ENCODE measurements at places on chromosomes 5 and 9.

GRCh38 chr5:100188778-100189177, 346.4 kb upstream of the FAM174A start:
- DNase-seq, result no peak

DNA sequence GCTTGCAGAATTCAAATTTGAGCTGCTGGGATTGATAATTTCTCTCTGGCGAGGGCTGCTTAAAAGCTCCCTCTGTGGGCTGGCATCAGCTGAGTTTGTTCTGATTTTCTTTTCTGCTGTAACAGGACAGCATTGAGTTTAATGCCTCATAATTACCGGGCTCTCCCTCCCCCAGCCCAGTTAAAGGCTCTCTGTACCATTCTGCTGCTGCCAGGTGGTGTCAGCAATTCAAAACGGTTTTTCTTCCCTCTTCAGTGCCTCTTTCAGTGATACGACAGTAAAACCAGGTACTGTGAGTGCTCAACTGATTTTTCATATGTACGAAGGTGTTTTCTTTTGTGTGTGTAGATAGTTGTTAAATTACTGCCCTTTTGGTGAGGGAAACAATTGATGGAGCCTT, 509.3 kb upstream of the CTNND2 start:
- no peak for DNase-seq

DNA sequence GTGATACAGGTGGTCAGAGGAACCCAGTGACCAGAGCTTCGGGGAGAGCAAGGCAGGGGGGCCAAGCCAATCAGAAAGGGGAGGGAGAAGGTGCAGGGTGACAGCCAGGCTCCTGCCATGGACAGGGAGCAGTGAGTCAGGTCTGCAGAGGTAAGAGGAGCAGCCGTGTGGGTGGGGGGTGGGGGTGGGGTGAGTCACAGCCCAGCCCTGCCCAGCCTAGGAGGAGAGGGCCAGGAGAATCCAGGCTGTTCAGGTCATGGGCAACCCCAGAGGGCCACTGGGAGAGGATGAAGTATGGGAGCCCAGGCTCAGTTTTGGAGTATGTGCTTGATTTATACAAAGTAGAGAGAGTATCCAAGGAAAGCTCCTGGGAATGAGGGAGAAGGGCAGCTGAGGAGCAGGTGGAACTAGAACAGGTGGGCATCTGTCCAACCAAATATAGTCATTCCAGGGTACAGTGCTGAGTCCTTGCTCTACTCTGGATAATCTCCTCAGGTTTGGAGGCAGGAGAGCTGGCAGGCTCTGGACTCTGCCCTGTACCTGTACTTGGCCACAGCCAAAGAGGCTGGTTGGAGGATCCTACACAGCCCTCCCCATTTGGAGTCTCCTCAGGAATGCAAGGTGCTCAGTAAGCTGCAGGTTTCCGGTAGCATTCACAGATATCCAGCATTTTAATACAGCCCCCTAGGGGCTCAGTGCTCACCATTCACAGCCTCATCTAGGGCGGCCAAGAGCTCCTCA, 1.6 kb downstream of the HBEGF start:
- no peak for DNase-seq

- no peak for DNase-seq
Measured at GRCh38 chr9:18580151-18580550, 106.2 kb downstream of the ADAMTSL1 start.

DNA sequence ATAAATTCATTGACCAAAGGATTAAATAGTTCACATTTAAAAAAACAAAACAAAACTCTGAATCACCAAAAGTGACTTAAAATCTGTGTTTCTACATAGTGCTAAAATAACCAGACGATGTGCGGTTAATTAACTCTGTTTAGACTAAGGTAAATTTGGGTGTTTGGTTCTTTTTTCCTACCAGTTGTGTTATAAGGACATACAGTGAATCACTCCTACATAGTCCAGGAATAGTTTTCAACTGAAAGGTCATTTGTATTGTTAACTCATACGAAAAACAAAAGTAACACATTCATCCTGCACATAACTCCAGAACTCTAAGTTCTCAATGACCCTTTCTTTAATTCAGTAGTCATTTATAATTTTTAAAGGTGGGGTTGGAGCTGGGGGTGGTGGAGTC, 203.7 kb downstream of the GLIS3 start:
- DNase-seq, result no peak

DNA sequence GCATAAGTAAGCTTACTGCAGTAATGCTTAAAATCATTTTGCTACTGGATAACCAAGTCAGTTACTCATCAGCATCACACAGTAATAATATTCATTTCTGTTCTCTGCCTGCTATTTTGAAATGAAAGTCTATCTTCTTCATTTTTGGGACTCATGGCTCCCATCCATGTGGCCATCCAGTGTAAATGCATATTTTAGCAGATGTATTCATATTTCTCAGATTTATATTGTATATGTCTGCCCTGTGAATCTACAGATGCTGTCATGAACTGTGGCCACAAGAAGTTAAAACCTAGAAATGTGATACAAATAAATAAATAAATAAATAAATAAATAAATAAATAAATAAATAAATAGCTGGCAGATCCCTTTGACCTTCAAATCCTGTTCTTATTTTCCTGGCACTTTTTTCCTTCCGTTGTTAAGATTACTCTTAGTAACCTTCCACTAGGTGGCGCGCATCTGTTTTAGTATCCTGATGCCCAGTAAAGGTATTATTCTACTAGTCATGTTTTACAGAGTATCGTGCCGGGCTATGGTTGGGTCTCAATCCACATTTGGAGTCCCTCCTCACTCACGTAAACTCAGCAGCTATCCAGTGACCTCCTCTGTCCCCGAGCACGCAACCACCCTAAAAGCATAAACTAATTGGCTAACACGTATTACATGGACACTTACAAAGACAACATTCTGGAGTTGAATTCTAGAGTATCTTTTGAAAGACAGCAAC, 79.2 kb upstream of the IL7R start:
- peak; percentile 62 for DNase-seq

GRCh38 chr5:14630671-14631070, 33.8 kb upstream of the OTULIN start:
- DNase-seq, result no peak

DNA sequence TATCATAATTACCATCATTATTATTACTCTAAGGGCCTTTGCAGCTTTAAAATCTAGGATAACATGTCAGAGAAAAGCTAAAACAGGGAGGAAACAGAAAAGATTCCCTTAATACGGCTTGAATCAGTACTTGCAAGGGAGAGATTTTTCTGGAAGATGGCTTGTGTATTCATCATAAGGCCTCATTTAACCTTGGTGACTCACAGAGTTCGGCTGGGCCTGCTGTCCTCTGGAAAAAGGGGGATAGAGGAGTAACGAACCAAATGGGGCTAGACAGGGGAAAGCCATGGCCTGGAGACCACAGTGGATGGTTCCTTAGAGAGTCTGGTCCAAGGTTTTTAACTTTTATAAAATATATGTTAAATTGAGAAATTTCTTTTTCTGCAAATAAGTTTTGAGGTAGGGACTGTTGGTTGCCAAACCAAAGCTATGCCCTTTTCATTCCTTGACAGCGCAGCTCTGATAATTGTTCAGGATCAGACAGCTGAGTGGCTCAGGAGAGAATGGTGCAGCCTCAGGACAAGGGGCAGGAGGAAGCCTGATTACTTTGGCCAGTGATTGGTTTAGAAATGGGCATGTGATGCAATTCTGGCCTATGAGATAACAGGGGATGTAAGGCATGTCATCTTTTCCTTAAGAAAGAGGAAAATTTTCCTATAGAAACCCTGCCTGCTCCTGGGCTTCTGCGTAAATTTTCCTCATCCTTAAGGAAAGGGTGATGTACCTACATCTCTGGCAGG, 25.6 kb upstream of the GSN start:
- no peak for DNase-seq

- DNase-seq, result no peak
Measured at GRCh38 chr9:108400297-108400696, 455.5 kb downstream of the ACTL7B start.

DNA sequence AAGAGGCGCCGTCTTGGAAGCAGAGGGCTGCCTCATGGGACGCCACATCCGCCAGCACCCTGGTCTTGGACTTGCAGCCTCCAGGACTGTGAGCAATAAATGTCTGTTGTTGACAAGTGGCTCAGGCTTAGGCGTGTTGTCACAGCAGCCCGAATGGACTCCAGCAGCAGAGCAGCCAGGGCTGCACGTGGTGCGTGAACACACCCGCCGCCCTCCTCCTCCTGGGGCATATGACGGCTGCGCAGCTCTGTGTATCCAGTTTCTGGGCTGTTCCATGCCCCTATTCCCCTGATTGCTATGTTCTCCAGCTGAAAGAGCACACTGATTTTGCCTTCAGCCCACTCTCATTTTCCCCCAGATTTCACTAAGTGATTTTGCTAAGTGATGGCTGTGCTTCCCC, 36.0 kb upstream of the CLPTM1L start:
- no peak for DNase-seq

DNA sequence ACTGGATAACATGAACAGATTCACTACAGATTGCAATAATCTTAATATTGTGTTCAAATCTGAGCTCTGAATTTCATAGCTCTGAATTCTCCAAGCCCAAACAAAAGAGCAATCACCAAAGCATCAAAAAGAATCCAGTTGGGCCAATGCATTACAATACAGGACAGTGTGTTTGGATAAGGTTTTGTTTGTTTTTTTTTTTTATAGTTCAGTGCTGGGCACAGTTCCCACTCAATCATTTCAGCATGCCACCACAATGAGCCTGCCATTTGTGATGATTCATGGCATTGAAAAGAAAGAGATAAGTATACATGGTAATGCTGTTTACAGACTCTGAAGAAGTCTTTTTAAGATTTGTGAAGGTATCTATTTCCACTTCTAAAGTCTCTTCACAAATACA, 1.7 kb upstream of the HTR1A start:
- DNase-seq, result no peak

- no peak for DNase-seq
Measured at GRCh38 chr5:73948720-73949119, 322.7 kb downstream of the ARHGEF28 start.

- peak; percentile 100 for DNase-seq
Measured at GRCh38 chr9:127561491-127562278, 50.4 kb upstream of the STXBP1 start.

DNA sequence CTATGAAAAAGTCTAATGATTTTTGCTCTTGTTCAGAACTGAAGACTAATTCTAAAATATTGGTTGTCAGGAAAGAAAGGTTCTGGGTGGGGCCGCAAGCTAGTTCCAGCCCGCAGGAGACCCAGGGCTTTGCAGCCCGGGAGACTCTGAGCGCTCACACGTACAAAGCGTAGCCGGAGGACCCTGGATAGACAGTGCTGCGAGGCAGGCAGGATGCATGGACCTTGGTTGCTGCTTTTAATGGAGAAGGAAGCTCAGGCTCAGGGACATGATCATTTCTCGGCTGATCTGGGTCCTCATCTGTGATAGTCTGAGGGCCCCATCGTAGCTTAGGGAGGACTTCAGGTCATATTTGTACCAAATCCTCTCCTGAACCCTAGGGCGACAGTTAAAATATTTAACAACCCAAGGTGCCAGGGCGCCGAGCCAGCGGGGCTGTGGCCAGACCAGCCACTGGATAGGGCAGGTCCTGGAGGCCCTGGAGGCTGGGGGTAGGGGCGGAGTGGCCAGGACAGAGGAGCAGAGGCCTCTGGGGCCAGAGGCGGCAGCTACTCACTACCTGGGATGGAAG, 70.1 kb upstream of the UNC5A start:
- DNase-seq, result no peak

DNA sequence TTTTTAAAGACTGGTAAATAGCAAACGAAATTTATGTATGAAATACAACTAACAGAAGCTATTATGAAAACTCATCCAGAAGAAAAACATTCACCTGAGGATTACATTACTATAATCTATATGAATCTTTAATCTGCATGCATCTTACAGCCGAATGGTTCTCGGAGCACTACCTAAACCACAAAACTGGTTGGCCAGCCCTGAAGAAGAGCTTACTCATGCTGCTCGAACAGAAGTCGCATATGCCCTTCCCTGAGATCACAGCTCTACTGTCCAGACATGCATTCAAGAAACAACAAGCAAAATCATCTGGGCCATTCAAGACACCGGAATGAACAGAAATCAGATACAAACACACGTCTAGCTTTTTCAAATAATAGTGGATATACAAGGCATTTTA, 931.0 kb upstream of the DMAC1 start:
- DNase-seq, result peak; percentile 2

DNA sequence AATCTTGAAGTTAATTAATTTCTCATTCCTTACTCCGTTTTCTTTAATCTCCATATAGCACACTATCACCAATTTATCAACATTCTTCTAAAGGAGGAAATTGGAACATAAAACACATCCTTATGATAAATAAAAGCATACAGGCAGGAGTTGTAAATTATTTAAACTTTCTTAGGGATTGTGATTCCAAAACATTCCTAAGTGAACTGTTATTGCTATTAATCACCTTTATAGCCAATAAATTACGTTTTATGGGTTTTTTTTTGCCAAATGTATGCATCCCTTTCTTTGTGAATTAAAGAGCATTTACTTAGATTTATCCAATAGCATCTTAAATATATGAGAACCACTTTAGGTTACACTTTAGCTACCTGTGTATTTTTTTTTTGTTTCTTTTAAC, 55.3 kb downstream of the FBXO4 start:
- no peak for DNase-seq

DNA sequence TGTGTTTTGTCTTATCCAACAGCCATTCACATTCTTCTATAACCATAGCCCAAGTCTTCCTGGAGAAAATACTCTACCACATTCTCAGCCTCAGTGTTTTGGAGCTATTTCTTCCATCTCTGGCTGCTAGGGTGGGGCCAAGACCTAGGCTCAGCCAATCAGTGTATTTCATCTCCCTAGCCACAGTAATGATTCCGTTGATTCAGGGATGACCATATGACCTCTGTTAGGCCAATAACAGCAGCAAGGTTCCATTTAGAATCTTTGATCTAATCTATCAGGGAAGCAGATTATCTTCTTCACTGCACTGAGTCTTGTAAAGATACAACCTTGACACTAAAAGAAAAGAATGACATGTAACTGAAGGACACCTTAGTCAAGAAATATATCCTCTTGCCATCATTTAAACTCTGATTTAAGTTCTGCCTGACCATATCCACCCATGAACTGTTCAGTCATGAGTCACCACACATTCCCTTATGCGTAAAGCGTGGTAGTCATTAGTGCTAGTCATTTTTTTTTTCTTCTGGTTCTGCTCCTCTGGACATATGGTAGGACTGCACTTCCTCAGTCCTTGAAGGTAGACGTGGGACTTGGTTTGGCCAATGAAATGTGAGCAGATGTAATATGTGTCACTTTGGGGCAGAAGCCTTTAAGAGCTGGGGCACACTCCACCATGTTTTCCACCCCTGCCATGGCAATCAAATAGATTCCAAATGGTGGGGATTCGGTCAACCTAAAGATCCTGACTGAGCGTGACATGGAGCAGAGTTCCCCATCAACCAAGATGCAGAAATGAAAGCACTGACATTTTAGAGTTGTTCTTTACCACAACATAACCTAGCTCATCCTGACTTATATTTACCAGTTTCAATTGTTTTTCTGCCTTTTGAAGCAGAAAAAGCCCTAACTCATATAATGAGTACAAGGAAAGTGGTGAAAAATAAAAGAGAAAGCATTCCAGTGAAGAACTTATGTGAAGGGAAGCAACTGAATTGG, 12.7 kb upstream of the PRELID2 start:
- DNase-seq, result peak; percentile 71

DNA sequence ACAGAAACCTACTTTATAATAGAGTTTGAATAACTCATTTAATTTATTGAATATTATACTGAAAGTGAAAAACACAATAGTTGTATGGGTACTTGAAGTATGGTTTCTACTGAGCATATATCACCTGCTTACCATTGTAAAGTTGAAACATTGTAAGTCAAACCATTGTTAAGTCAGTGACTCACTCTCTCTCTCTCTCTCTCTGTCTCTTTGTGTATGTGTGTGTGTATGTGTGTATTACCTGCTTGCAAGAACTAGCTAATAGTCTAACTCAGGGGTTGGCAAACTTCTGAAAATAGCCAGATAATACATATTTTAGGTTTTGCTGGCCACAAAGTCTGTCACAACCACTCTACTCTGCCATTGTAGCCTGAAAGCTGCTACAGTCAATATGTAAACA, 564.3 kb upstream of the ZNF608 start:
- DNase-seq, result peak; percentile 84
